Fibroblast of lung (primary cell): ENCODE measurements at places on chromosomes 12 and 14.

- no peak for DNase-seq
Observed at GRCh38 chr12:98869886-98870503, 224.9 kb downstream of the APAF1 start.

DNA sequence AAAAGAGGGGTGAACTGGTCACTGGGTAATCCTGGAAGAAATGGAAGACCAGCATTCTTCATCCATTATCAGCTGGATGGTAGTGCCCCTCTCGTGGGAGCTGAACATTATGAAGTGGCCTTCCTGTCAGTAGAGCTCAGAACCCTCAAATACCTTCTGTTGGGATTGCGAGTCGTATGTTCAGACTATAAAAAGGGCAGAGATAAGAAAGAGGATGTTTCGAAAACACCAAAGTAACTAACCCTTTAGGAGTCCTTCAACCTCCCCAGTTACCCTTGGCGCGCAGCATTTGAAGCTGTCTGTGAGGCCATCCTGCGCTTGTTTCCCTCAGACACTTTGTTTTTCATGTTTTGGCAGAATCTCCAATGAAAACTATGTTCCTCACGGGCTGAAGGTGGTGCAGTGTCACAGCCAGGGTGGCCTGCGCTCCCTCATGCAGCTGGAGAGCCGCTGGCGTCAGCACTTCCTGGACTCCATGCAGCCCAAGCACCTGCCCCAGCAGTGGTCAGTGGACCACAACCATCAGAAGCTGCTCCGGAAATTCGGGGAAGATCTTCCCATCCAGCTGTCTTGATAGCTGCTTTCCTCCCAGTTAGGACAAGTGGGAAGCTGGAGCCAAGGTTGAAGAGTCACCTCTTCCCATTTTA, 19.3 kb upstream of the GALNT16 start:
- no peak for DNase-seq

GRCh38 chr12:68785358-68785757, 22.6 kb upstream of the MDM2 start:
- peak; percentile 39 for DNase-seq

- DNase-seq, result peak; percentile 23
Observed at GRCh38 chr12:83700838-83701237, 1014.1 kb downstream of the TMTC2 start.

DNA sequence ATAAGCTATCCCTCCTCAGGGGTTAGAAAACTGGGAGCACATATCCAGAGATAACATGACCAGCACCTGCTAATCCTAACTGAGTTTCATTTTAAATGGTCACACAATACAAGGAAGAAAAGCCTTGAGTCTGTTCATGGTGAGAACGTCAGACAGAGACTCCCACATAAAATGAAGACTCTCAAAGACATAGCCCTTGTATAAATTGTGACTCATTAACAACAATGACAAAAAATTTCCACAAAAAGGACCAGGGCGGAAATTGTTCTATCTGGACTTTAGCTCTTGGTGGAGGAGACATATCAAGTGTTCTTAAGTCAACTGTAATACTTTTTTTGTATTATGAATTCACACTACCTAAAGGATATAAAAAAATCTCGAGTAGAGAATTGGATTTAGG, 313.7 kb upstream of the DCN start:
- no peak for DNase-seq

GRCh38 chr12:4496145-4496838, 42.4 kb upstream of the RAD51AP1 start:
- no peak for DNase-seq

DNA sequence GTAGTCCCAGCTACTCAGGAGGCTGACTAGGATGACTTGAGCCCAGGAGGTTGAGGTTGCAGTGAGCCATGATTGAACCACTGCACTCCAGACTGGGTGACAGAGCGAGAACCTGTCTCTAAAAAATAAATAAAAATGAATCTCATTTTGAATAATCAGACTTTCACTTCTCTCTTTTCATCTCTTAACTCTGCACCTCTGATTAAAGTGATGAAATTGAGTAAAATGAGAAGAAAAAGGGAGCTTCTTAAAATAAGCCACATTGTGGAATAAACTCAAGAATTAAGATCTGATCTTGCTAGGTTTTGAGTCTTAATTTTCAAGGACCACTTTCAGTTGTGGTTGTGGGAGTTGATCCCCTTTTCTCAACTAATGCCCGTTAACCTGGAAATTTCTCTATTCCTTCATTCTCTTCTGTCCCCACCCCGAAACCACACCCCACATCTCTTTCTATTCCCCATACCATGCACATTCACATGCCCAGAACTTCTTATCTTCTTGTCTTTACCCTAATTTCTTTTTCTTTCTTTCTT, 70.9 kb upstream of the ETV6 start:
- DNase-seq, result no peak

GRCh38 chr12:57010627-57011247, 4.4 kb upstream of the ZBTB39 start:
- no peak for DNase-seq

GRCh38 chr12:124713041-124713435, 145.6 kb upstream of the NCOR2 start:
- DNase-seq, result peak; percentile 68

DNA sequence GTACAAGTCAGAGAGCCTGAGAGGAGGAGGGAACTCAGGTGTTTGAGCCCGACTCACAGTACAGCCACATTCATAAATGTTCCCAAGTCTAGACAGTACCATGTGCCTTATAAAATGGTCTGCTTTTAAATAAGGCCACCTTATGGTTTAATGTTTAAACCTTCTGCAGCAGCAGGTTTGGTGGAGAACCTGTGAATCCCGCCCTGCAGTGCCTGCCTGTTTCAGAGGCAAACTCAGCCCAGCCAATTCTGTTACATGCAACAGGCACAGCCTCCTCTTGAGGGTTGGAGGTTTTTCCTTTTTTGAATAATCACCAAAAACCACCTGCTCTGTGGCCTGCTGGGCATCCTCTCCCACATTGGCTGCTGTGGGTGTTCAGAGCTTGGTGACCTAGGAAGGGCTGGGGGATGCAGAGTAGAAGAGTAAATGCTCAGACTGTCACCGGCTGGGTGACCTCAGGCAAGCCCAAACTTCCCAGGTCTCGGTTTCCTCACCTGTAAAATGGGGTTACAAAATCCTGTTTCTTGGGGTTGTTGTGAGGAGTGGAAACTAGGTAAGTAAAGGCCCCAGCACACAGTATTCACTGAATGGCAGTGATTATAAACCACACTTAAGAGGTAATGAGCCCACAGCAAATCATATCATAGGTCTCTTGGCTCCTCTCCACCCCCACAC, 28.0 kb downstream of the NUAK1 start:
- no peak for DNase-seq

DNA sequence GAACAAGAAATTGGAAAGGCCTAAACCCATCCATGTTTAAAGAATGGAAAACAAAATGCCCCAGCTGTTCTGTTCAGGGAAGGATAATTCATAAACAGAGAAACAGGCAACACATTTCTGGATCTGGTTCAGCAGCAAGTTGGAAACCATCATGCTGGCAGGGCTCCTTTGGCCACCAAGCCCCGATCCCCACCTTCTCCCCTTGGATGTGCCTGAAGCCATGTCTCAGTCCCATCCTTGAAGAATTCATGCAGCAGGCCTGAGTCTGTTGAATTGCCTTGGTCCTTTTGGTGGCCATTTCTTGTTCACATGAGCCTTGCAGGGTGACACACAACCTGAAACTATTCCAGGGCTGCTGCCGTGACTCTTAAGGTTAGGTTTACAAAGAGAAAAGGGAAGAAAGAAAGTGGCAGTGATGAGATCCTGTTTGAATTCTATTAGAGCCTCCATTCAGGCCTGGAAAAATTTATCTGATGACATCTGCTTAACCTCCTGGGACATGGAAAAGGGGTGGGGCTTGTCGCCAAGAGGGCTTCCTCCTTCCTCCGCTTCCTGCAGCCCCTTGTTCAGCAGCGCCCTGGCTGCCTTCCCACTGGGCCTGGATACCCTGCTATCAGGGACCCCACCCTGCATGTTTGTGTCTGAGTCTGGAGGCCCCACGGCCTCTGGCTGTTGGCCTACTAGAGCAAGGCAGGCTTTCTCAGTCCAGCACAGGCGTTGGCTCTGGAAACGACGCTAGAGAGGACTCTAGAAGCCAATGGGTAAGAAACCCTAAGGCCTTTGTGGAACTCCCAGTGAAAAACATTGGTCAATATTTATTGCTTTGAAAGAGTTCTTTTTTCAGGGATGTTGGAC, 341.9 kb downstream of the C12orf75 start:
- no peak for DNase-seq

DNA sequence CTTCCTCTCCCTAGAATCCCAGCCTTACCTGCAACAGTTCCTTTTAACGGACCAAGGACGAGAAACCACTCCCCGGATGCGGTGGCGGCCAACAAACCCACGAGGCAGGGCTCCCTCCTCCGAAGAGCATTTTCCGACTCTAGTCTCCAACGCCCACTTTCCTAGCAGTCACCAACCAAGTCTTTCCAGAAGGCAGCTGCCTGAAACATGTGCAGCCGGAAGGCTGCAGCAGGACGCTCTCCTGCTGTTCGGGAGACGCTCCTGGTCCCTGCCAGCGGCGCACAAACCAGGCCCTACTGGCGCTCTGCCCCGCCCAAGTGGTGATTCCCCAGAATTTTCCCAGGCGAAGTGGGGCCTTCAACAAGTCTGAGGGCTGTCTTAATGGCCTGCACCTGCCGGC, 21.1 kb upstream of the ADAM20 start:
- DNase-seq, result peak; percentile 33

GRCh38 chr12:94127239-94128131, 20.9 kb upstream of the PLXNC1 start:
- no peak for DNase-seq

DNA sequence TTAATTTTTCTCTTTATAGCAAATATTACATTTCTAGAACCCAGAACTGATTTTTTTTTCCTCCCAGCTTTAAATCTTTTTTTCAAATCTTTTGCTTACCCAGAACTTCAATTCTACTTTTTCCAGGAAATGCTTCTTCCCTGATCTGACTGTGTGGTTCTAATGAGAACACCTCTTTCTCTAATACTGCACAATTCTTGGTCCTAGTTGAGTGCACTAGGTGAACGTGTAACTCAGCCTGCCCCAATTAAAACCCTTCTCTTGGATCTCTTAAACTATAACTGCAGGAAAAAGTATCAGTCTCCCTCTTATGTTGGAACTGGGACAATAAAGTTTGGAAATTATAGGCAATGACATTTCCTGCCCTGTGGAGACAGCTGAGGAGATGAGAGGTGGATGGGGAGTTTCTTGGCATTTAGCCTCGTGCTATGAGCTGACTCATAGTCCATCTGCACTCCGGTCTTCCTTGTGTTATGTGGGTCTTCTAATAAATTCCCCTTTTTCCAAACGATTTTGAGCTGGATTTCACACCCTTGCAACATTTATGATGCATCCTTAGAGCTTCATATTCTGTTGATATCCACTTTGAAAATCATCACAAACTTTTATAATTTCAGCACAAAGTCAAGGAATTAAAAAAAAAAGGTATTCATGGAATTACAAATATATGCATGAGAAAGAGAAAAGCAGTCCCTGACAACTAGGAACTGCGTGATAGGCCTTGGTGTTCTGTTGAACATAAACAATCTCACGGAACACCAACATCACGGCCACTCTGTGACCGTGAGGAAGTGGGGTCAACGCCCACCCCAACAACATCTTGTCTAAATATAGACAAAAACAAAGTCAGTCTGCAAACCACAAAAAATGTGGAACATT, 52.4 kb downstream of the BRMS1L start:
- peak; percentile 95 for DNase-seq

DNA sequence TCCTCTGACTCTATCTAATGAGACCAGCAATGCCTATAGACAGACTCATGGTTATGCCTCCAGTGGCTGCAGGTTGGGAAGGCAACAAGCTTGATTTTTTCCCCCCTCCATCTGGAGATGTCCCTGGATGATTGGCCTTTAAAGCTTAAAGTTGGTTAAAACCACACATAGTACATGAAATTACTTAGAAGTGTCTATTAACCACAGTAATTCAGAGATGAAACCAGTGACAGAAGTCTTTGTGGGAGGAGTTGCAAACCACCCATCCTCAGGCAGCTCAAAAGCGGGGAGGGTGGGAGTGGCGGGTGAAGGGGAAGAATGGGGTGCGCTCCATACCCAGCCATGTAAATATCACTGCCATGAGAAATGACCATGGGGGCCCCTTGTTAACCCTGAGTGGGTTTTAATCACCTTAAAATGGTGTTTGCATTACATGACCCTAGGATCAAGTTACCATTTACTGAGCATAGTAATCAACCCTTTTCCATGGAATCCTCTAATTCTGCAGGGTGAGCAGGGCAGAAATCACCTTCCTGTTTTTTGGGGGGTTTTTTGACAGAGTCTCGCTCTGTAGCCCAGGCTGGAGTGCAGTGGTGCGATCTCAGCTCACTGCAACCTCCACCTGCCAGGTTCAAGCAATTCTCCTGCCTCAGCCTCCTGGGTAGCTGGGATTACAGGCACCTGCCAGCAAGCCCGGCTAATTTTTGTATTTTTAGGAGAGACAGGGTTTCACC, 133.5 kb downstream of the FOXN3 start:
- no peak for DNase-seq

DNA sequence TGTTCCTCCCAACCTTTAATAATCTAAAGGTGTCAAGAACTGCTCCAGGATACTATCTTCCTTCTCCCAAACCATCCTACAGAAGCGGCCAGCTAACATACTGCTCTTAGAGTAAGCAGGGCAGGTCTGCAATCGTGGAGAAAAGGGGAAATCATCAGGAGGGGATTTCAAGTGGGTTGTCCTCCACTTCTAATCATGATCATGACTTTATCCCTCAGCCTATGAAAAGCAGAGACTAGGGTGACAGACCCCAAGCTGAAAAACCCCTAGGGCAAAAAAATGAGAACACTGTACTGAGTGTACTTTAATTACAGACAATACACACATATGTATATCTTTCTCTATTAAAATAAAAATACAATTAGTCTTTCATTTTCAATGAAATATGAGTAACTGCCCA, 13.9 kb downstream of the DUSP16 start:
- DNase-seq, result no peak

DNA sequence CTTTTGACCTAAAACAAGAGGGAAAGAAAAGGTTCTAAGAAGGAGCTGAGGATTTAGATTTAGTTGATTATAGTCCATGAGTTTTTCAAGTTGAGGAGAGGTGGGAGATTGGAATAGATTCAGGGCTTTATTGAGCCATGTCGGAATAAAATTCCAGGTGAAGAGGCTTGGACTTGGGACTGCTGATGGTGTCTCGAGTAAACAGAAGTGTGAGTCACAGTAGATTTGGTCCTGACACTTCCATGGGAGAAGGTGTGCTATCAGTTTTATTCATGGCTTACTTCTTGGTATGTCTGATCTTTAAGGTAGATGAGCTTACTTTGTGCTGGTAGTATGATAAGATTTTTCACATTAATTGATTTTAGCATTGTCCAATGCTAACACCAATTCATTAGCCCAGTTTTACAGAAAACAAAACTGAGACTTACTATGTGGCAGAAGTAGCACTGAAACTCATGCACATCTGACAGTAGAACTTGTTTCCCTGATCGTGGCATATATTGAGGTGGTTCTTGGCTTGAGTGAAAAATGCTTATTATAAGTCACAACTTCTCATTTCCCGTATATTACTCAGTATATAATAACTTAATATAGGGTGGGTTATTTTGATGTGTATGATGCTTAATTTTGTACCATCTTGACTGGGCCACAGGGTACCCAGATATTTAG, 172.4 kb upstream of the IGF1 start:
- DNase-seq, result no peak
